Central memory CD8-positive, alpha-beta T cell (primary cell): ENCODE measurements at places on chromosomes 12 and 14.

GRCh38 chr14:47785058-47785457, 109.7 kb upstream of the MDGA2 start:
- DNase-seq, result no peak

GRCh38 chr12:113461666-113462065, 10.0 kb downstream of the LHX5 start:
- DNase-seq, result no peak

DNA sequence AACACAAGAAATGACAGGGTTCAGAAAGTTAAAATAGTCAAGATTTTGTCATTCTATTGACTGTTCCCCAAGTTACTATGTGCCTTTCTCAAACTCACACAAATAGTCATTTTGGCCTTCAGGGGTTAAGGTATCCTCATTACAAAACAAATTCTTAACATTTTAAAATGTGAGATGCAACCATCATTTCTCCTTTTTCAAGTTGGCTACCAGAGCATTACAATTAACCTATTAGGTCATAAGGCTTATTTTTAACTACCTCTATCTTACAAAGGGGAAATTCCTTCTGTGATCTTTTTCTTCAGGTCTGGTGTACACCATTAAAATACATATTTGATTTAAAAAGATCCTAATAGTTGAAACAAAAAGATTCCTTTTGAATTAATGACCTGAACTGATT, 61.2 kb downstream of the SLC38A1 start:
- no peak for DNase-seq

DNA sequence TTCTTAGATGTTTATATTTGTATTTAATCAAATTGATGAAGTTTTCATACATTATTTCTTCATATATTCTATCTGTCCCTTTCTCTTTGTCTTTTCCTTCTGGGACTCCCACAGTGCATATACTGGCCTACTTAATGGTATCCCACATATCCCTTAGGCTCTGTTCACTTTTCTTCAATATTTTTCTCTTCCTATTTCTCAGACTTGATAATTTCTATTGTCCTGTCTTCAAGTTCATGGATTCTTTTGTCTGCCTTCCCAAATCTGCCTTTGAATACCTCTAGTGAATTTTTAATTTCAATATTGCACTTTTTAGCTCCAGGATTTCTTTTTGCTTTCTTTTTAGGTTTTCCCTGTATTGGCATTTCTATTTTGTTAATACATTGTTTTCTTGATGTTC, 33.4 kb downstream of the IFT81 start:
- no peak for DNase-seq

DNA sequence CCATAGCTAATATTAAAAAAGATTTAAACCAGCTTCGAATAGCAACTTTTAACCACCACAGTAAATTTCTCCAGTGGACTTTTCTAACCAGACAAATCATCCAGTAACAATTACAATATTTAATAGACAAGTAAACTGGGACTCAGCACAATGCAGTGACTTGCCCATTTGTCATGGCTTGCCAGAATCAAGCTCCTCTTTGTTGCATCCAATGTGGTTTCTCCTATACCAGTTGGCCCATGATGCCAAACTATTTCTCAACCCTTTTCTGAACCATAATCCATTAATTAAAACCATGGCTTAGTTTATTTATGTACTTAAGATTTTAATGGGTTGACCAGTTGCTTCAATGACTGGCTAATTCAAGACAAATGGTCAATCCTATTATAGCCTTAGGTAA, 64.4 kb downstream of the DIO2 start:
- no peak for DNase-seq

DNA sequence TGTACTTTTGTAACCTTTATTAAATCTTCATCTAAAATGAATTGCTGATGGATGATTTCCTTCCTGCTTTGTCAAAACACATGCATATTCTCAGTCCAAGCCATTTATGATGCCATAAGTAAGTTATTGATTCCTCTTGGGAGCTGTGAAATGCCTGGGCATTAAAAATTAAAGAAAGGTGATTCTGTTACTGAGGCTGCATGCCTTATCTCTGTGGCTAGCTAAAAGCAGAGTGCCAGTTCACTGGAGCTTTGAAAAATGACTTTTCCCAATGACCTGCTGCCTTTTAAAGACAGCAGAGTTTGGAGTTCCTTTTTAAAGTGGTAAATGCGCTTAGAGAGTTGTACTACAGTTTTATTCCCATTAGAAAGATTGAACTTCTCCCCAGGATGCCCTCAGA, 152.1 kb downstream of the TMTC2 start:
- no peak for DNase-seq

- no peak for DNase-seq
These were observed 275.0 kb downstream of the AKAP6 start for GRCh38 chr14:32603992-32604565.

DNA sequence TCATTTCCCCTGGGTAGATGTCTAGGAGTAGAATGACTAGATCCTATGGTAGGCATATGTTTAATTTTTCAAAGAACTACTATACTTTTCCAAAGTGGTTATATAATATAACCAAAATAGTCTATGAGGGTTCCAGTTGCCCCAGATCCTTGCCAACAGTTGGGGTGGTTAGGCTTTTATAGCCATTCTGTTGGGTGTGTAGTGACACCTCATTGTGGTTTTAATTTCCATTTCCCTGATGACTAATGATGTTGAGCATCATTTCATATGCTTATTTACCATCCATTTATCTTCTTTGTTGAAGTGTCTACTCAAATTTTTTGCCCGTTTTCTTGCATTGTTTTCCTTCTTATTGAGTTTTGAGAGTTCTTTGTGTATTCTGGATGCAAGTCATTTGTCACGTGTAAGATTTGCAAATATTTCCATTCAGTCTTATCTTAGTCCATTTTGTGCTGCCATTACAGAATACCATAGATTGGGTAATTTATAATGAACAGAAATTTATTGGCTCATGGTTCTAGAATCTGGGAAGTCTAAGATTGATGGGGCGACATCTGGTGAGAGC, 4.7 kb downstream of the SYNE2 start:
- no peak for DNase-seq

GRCh38 chr14:39988939-39989338, 556.7 kb upstream of the FBXO33 start:
- no peak for DNase-seq

GRCh38 chr12:57896115-57896433, 45.3 kb upstream of the ATP23 start:
- no peak for DNase-seq

GRCh38 chr14:105528586-105529318, 2.4 kb downstream of the TMEM121 start:
- no peak for DNase-seq

- DNase-seq, result no peak
These were observed 4.4 kb downstream of the TMEM179 start for GRCh38 chr14:104600141-104600643.

GRCh38 chr12:25590011-25590721, 37.1 kb upstream of the LMNTD1 start:
- no peak for DNase-seq

- DNase-seq, result no peak
These were observed 244.1 kb downstream of the FBXL14 start for GRCh38 chr12:1350055-1350933.

DNA sequence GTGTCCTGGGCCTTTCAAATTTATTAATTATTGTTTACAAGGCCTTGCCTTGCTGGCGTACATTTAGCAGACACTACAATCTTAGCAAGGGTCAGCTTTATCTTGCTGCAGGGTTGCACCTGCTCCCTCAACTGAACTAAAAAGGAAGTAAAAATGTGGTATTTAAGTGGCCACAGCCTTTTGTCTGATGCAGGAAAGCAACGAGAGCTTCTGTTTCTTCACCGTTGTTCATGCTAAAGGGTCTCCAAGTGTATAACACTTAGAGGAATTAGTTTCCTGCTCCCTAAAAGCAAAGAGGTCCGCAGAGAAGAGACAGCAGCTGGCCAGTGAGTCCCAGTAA, 62.8 kb upstream of the EGLN3 start:
- no peak for DNase-seq

- DNase-seq, result no peak
These were observed 86.3 kb downstream of the DCAF5 start for GRCh38 chr14:69066396-69067171.

- DNase-seq, result no peak
These were observed 15.8 kb downstream of the WNT5B start for GRCh38 chr12:1644534-1645438.

- DNase-seq, result no peak
These were observed 2.6 kb downstream of the NKX2-1 start for GRCh38 chr14:36517242-36518030.

DNA sequence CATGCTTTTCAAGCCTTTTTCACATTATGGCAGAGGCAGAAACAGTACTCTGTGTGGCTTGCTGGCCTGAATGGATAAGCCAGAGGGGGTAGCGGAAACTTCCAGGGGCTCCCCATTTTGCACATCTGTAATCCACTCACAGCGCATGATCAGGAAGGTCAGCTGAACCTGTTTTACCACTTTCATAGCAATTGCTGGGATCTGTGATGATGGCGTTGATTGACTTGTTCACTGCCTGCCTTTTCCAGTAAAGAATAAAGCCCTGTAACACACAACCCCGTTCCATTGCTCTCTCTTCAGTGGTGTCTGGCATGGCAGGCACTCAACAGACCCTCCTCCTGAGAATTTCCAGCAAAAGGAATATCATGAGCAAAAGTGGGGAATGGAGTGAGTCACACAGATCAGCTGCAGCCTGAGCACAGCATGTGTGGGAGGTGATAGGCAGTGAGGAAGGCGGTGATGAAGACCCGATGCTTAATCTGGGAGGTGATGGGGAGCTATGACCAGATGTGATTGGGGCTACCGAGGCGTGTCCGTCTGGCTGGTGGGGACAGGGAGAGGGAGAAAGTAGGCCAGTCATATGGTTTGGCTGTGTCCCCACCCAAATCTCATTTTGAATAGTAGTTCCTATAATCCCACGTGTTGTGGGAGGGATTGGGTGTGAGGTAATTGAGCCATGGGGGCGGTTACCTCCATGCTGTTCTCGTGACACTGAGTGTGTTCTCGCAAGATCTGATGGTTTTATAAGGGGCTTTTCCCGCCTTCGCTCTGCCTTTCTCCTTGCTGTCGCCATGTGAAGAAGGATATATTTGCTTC, 44.7 kb upstream of the CHST11 start:
- DNase-seq, result no peak
